Stimulated activated CD4-positive, alpha-beta T cell treated with anti-CD3 and anti-CD28 coated beads, TNF-alpha, amount 100 ng/mL, for 48 hours (primary cell): ENCODE measurements at places on chromosomes 7 and 10.

DNA sequence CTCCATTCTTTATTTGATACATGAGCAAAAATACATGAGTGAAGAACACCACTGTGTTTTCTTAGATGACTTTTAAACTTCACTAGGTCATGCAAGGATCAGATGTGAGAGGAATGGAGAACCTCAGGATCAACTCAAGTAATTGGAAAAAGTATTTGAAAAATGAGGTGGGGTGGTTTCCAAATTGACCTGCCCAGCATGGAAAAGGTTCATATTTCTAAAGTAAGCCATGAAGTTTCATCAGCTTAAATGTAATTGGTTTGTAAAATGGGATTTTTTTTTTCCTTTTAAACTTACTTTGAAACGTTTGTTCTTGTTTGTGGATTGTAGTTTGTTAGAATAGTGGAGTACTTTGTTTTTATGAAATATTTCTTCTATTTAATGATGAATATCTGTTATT is 134.8 kb downstream of the MLLT10 start:
- no peak for DNase-seq

GRCh38 chr10:75646218-75646915 is 214.9 kb downstream of the LRMDA start:
- DNase-seq, result no peak

- DNase-seq, result no peak
Observed at GRCh38 chr10:102117391-102118159, 2.6 kb downstream of the LDB1 start.

- no peak for DNase-seq
Observed at GRCh38 chr10:30742471-30742870, 112.9 kb upstream of the LYZL2 start.

DNA sequence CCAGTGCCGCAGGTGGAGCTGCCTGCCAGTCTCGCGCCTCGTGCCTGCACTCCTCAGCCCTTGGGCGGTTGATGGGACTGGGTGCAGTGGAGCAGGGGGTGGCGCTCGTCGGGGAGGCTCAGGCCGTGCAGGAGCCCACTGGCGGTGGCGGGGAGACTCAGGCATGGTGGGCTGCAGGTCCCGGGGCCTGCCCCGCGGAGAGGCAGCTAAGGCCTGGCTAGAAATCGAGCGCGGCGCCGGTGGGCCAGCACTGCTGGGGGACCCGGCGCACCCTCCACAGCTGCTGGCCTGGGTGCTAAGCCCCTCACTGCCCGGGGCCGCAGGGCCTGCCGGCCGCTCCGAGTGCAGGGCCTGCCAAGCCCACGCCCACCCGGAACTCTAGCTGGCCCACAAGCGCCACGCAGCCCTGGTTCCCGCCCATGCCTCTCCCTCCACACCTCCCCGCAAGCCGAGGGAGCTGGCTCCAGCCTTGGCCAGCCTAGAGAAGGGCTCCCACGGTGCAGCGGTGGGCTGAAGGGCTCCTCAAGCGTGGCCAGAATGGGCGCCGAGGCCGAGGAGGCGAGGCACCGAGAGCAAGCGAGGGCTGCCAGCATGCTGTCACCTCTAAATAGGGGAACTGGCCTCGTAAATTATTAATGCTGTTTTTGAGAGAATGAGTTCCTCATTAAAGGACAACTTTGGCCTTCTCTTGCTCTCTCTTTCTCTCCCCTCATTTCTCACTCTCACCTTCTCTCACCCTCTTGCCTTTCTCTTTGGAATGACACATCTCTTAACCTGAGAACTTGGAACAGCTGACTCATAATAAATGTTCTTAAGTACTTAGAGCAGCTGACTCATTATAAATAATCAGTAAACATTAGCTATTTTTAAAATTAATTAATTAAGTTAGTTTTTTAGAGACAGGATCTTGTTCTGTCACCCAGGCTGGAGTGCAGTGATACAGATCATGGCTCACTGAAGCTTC is 4.9 kb downstream of the ACADSB start:
- no peak for DNase-seq
